Mammary epithelial cell (primary cell): ENCODE measurements at places on chromosomes 16 and 17. TPM values are rescaled to one million over a fixed set of nuclear protein-coding genes. Genes with fewer than 3 reads are reported as not detected.

DNA sequence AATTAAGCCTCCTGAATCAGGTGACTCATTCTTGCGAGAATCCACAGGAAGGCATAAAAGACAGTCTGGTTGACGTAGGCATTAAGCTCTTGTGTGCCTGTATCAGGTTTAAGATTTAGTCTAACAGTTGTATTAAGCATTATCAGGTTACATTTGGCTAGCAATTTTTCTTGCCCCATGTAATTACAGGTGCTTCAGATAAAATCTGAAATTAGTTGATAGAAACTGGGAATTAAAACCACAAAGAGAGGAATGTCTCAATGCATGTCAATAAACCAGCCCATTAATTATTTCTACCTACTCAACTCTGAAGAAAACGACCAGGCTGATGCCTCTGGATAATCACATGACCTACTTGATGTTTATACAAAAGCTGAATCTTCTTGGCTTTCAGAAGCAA is 217.2 kb downstream of the CA10 start:
- DNase-seq: no peak

DNA sequence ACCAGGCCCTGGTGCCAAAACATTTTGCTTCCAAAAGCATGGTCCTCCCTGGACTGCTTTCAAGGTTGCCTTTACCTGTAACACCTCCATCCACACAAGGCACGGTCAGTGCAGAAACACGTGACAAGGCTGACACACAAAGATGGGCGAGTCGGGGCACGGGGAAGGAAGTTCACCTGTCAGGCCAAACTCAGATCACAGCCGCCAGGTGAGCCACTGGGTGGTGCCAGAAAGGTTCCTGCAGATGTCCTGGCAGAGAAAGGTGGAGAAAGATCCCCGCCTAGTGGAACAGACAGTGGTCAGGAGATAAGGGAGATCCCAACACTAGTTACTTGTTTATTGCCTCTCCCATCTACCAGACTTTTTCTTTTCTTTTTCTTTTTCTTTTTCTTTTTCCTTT is 155.3 kb downstream of the AIPL1 start:
- DNase-seq: peak; percentile 88

- DNase-seq: no peak
Observed at GRCh38 chr17:41639492-41640473, 15.4 kb upstream of the KRT17 start.

GRCh38 chr17:45410144-45411091 is 22.3 kb downstream of the ARHGAP27 start:
- no peak for DNase-seq

CEP295NL gene
- 0.29 and 0.49 TPM in 2 replicates for total RNA-seq

LDHD gene
- 0.50 TPM for total RNA-seq
